ENCODE measurements at places on chromosomes 5 and 9.

DNA sequence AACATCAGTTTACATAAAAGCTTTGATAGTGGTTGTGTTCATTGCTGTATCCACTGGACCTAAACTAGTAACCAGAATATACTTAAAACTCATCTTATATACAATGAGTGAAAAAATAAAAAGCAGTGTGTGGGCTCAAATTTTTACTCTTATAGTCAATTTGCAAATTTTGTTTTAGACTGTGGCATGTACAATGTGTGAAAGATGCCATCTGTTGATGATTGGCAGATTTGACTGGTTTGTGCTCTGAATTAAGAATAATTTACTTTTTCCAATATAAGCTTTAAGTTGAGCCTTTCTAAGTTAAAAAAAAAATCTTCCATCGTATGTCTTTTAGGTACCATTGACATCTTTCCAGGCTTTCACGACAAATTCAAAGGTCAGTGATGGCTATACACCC, 42.4 kb upstream of the F2RL1 start:
- no peak for DNase-seq

- no peak for DNase-seq
Observed at GRCh38 chr9:121593066-121593465, 58.4 kb upstream of the DAB2IP start.

DNA sequence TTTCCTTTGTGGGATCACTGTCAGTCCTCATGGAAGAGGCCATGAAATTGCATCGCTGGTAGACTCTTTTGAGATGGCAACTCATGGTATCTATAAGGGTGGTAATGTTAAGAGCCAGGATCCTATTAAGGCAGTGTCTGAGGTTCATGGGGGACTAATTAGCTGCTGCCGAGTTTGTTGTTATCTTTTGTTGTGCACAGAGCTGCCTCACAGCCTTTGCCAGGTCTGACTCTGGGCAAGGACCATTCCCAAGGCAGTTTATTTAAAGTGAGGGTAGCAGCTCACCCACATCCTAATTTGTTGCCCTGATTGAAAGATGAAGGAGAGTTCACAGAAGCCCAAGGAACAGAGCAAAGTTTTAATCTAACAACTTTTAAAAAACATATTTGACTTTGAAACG, 7.9 kb downstream of the SMARCA2 start:
- no peak for DNase-seq

DNA sequence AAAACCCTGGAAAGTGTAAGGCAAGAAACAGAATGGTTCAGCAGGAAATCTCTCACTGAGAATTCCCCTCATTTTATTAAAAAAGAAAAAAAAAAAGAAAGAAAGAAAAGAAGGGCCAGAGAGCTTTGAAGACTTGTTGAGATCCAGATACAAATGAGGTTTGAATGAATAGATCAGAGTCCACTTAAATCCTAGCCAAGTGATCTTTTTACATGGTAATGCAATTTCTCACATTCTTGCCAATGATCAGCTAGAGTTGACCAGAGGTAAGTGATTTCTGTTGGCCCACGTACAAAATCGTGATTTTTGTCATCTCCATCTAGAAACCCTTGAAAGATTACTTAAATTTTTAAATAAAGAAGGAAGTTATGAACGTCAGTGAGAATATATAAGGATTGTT, 261.5 kb upstream of the PCSK5 start:
- DNase-seq = no peak

- peak; percentile 58 for DNase-seq
Observed at GRCh38 chr9:113973963-113974413, 97.9 kb downstream of the ZNF618 start.
